Prostate gland (tissue), 2 donors: ENCODE measurements at places on chromosomes 1 and 21. TPM values are rescaled to one million over a fixed set of nuclear protein-coding genes. Genes with fewer than 3 reads are reported as not detected.

- no peaks in the 10 kb centered on the region for H3K36me3 ChIP-seq
- no peak for DNase-seq
- H3K27me3 ChIP-seq, result no peaks in the 10 kb centered on the region
- peaks cover 4% of the 10 kb centered on the region for H3K4me1 ChIP-seq
- no peak overlapping the region for H3K4me3 ChIP-seq
Measured at GRCh38 chr1:212613440-212614335, 5.1 kb downstream of the ATF3 start.

GRCh38 chr1:223558512-223558911 lies 107.0 kb downstream of the CAPN8 start:
- no peaks in the 10 kb centered on the region for H3K27me3 ChIP-seq
- no peaks in the 10 kb centered on the region for H3K36me3 ChIP-seq
- no peak for DNase-seq
- H3K4me3 ChIP-seq, result no peak overlapping the region
- no peaks in the 10 kb centered on the region for H3K4me1 ChIP-seq

- H3K27me3 ChIP-seq, result no peaks in the 10 kb centered on the region
- no peak for DNase-seq
- H3K27ac ChIP-seq, result no peak overlapping the region
Measured at GRCh38 chr1:153919876-153920852, 2.6 kb downstream of the GATAD2B start.

- H3K4me3 ChIP-seq, result no peak overlapping the region
- no peak overlapping the region for H3K27ac ChIP-seq
- no peak for DNase-seq
- H3K27me3 ChIP-seq, result no peaks in the 10 kb centered on the region
- no peaks in the 10 kb centered on the region for H3K4me1 ChIP-seq
- H3K36me3 ChIP-seq, result no peaks in the 10 kb centered on the region
Measured at GRCh38 chr21:42443181-42443785, 39.6 kb downstream of the UBASH3A start.

DNA sequence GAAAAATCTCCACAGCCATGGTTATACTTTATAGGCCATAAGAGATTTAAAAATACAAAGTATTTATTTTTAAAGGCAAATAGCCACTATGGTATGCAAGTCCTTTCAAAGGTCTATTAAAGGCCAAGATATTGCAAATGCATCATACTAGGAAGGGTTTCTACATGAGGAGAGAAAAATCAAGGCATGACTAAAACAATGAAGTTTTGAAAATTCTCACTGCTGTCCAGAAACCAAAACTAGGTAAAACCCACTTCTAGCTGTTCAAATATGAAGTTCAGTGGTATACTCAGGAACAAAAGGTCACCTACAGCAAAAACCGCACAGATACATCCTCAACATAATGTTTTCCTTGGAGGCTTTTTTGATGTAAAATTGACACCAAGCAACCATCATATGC lies 75.0 kb downstream of the EPS15 start:
- H3K27ac ChIP-seq, result no peak overlapping the region
- no peaks in the 10 kb centered on the region for H3K36me3 ChIP-seq
- no peak for DNase-seq
- no peaks in the 10 kb centered on the region for H3K27me3 ChIP-seq
- H3K4me1 ChIP-seq, result no peaks in the 10 kb centered on the region
- no peak overlapping the region for H3K4me3 ChIP-seq

DNA sequence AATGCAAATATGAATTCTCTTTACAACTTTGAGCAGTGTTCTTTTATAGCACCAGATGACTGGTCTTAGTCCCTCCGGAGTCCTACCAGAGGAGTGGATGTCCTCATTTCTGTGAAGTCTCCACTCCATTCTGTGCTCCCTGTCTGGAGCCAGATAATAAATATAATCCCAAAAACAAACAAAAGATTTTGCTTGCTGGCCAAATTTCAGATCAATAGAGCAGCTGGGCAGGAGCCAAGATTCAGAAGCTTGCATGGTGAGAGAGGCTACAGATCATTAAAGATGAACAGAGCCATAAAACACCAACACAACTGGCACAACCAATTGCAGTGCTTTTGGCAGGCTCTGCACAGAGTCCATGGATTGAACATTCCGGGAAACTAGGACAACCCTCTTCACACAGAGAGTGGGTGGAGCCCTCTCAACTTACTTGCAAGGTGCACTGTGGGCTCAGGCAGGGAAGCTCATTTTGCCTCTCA lies 231.5 kb upstream of the SNX7 start:
- no peak for DNase-seq
- H3K36me3 ChIP-seq, result no peaks in the 10 kb centered on the region
- no peaks in the 10 kb centered on the region for H3K4me1 ChIP-seq
- no peak overlapping the region for H3K4me3 ChIP-seq
- H3K27ac ChIP-seq, result no peak overlapping the region
- H3K27me3 ChIP-seq, result no peaks in the 10 kb centered on the region

DNA sequence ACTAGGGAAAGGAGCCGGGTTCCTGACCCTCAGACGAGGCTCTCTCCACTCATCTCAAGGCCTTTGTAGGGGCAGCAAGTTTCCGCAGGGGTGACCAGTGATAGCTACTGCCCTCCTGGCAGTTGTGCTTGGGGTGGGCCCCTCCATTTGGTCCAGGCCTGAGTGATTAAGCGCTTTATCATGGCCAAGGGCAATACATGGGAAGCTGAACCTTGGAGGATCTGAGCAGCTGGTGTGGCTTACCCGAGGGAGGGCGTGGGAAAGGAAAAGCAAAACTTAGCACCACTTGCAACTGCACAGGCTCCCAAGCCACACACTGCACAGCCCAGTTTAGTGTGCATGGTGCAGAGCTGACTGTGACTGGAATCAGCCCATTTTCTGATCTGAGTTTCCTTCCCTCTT lies 47.8 kb downstream of the GADD45A start:
- H3K36me3 ChIP-seq, result no peaks in the 10 kb centered on the region
- no peak for DNase-seq
- H3K27me3 ChIP-seq, result no peaks in the 10 kb centered on the region
- no peak overlapping the region for H3K4me3 ChIP-seq

The TEKT2 gene
- total RNA-seq, result 6.0 TPM

The NR5A2 gene
- total RNA-seq, result 0.87 TPM

The S100A8 gene
- total RNA-seq, result 1.5 TPM

DNA sequence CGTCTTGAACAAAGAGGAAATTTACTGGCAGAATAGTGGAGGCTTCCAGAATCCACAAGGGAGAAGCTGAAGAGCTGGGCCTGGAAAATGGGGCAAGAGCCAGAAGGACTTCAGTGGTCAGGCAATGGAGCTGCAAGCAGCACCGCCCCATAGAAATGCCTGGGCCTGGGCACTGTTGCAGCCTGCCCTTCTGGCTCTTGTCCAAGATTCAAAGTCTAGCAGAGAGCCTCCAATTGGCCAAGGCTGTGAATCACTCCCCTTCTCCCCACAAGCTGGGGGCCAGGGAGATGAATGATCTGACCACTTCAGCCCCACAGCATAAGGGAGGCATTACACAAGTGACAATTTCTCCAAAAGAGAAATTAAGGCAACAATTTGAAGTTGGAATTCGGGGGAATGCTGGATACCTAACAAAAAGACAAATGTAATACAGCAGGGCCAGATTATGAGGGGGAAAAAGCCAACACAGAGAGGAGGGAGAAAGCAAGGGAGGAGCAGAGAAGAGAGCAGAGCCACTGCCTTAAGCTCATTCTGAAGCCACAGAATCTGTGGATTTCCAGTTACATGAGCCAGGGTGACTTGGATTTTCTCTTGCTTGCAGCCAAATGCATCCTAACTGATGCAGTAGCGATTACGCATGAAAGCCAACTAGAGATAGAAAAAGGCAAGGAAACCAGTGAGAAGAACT lies 80.3 kb downstream of the LRIG2 start:
- DNase-seq, result no peak
- no peak overlapping the region for H3K4me3 ChIP-seq
- H3K27me3 ChIP-seq, result no peaks in the 10 kb centered on the region
- H3K4me1 ChIP-seq, result no peaks in the 10 kb centered on the region

- H3K4me3 ChIP-seq, result no peak overlapping the region
- no peaks in the 10 kb centered on the region for H3K36me3 ChIP-seq
- H3K27ac ChIP-seq, result no peak overlapping the region
- no peaks in the 10 kb centered on the region for H3K27me3 ChIP-seq
Measured at GRCh38 chr21:14080764-14081096, 130.0 kb downstream of the LIPI start.

- peak overlapping the region; percentile 81 for H3K27ac ChIP-seq
- peak overlapping the region; percentile 74 for H3K4me3 ChIP-seq
- peaks cover 6% of the 10 kb centered on the region for H3K36me3 ChIP-seq
- DNase-seq, result no peak
Measured at GRCh38 chr1:201955729-201956143, 433 bp downstream of the TIMM17A start.

GRCh38 chr1:212683357-212683722 lies 16.3 kb downstream of the BATF3 start:
- H3K4me3 ChIP-seq, result no peak overlapping the region
- no peaks in the 10 kb centered on the region for H3K36me3 ChIP-seq
- peaks cover 2% of the 10 kb centered on the region for H3K4me1 ChIP-seq

DNA sequence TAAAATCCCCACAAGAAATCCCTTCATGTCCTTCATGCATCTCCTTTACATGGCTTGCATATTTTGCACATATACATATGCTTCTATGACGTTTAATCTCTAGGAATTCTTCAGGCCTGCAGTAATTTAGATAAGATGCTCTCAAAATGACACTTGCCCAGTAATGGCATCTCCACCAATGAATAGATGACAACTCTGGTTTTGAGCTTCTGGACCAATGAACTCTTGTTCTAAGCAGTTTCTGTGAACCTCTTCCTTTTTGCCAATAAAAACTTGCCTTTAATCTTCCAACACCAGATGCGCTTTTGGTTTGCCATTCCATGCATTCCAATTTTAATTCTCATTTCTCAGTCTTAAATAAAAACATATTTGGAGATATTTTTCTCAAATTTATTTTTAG lies 189.8 kb upstream of the OLFM3 start:
- H3K27me3 ChIP-seq, result no peaks in the 10 kb centered on the region
- DNase-seq, result no peak
- no peak overlapping the region for H3K4me3 ChIP-seq
- no peaks in the 10 kb centered on the region for H3K4me1 ChIP-seq

- H3K4me1 ChIP-seq, result no peaks in the 10 kb centered on the region
- H3K27ac ChIP-seq, result no peak overlapping the region
- H3K36me3 ChIP-seq, result no peaks in the 10 kb centered on the region
- DNase-seq, result no peak
- no peak overlapping the region for H3K4me3 ChIP-seq
- H3K27me3 ChIP-seq, result no peaks in the 10 kb centered on the region
Measured at GRCh38 chr1:91567583-91567982, 66.9 kb downstream of the CDC7 start.

- peaks cover 5% of the 10 kb centered on the region for H3K4me1 ChIP-seq
- H3K4me3 ChIP-seq, result no peak overlapping the region
- H3K27ac ChIP-seq, result no peak overlapping the region
- peaks cover 22% of the 10 kb centered on the region for H3K36me3 ChIP-seq
Measured at GRCh38 chr1:28744184-28744583, 7.4 kb downstream of the YTHDF2 start.

The PLA2G5 gene
- 8.7 TPM for total RNA-seq

The CENPF gene
- total RNA-seq, result 2.9 TPM

The KRTAP10-1 gene
- not detected for total RNA-seq

The CRABP2 gene
- total RNA-seq, result 27.3 TPM

The HSPB7 gene
- total RNA-seq, result 20.4 TPM

GRCh38 chr21:36641886-36642285 lies 57.0 kb upstream of the SIM2 start:
- no peak overlapping the region for H3K27ac ChIP-seq
- no peak for DNase-seq
- H3K27me3 ChIP-seq, result no peaks in the 10 kb centered on the region
- no peaks in the 10 kb centered on the region for H3K36me3 ChIP-seq

DNA sequence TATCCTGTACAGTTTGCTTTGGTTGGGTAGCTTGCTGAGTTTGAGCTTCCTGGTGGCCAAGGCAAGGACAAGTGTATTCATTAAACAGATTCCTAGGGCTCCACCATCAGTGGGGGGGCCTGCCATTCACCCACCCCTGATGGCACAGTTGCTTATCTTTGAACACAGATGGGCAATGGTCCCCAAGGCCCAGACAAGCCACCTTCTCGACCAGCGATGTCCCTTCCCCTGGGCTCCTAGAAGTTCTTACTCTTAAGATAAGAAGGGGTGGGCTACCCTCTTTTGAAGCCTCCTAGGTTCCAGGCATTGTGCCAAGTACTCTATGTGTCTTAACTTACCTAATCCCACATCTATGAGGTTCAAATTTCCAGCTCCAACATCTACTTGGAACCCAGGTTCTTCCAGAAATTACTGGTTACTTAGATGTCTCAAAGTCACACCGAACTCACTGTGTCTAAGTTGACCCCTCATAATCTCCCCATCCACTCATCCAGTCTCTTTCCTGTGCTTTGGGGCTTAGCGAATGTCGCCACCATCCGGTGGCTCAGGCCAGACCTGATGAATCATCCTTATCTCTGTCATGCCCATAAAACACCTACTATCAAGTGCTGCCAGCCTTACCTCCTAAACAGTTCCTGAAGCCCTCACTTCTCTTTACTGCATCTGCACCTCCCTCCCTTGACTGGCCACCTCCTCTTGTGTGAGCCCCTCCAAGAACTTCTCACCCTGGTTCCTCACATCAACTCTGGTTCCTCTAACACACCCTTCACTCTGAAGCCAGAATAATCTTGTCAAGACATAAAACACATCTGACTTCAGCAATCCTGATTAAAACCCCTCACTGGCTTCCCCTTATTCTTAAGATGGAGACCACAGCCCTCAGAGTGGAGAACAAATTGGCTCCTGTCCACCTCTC lies 50.1 kb downstream of the KLHDC7A start:
- no peak overlapping the region for H3K4me3 ChIP-seq
- no peaks in the 10 kb centered on the region for H3K36me3 ChIP-seq
- no peak overlapping the region for H3K27ac ChIP-seq
- no peaks in the 10 kb centered on the region for H3K27me3 ChIP-seq
- DNase-seq, result no peak
- no peaks in the 10 kb centered on the region for H3K4me1 ChIP-seq

DNA sequence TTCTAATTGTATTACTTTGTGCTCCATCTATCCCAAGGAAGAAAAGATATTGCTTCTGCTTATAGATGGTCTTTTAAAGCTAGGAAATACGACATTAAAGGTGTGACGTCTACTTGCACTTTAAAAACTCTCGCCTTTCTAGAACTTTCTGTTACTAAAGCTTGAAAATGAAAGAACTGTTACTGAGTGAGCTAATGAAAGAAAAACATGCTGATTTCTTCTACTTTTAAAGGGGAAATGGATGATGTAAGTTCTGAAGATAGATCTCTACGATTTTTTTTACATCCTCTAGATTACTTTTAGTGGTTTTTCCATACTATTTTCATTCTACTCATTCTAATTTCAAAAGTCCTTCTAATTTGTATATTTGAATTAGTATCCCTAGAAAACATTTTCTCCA lies 387.5 kb downstream of the USP25 start:
- no peaks in the 10 kb centered on the region for H3K4me1 ChIP-seq
- no peak for DNase-seq
- no peaks in the 10 kb centered on the region for H3K27me3 ChIP-seq
- peak overlapping the region; percentile 30 for H3K27ac ChIP-seq
- H3K36me3 ChIP-seq, result no peaks in the 10 kb centered on the region
- H3K4me3 ChIP-seq, result no peak overlapping the region

The ANGPTL3 gene
- total RNA-seq, result not detected

- no peaks in the 10 kb centered on the region for H3K4me1 ChIP-seq
- no peak for DNase-seq
- no peak overlapping the region for H3K4me3 ChIP-seq
- H3K27ac ChIP-seq, result no peak overlapping the region
- H3K27me3 ChIP-seq, result no peaks in the 10 kb centered on the region
Measured at GRCh38 chr1:227397354-227397978, 79.2 kb upstream of the CDC42BPA start.
